ENCODE measurements at places on chromosomes 2 and 18.
A peak's percentile ranks its signal among the peaks of the same experiment; 100 is the strongest.

- DNase-seq, result no peak
These were observed 12.6 kb downstream of the CYRIA start for GRCh38 chr2:16653083-16653375.

- no peak for DNase-seq
These were observed 188.2 kb downstream of the ZFP36L2 start for GRCh38 chr2:43038034-43038695.

- DNase-seq, result no peak
These were observed 35.4 kb upstream of the ZNF532 start for GRCh38 chr18:58829263-58829662.

DNA sequence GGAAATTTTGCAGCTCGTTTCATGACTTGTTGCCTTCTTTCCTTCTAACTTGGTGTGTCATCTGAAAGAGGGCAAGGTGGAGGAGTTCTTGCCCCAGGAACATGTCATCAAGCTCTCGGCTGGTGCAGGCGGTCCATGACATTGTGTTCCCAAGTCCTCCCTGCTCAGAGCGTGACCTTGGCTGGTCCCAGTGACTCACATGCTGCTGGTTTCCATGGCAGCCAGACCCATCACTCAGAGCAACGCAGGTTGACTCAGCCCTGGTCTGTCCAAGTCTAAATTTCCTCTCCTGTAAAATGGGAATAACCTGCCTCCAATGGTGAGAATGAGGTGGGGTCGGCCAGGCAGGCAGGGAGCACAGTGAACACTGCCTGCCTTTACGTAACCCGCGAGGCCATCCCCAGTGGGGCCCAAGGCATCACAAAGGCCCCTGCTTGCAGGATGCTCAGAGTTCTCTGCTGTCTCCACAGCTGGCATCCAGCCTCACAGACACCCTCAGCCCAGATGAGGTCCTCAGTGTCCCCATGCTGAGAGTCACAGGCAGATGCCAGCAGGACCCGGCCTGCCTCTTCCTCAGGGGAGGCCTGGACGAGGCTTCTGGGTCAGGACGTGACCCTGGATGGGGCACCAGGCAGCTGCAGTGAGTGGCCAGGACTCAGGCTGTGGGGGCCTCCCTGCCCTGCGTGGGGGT, 143.7 kb downstream of the TPO start:
- peak; percentile 77 for DNase-seq

DNA sequence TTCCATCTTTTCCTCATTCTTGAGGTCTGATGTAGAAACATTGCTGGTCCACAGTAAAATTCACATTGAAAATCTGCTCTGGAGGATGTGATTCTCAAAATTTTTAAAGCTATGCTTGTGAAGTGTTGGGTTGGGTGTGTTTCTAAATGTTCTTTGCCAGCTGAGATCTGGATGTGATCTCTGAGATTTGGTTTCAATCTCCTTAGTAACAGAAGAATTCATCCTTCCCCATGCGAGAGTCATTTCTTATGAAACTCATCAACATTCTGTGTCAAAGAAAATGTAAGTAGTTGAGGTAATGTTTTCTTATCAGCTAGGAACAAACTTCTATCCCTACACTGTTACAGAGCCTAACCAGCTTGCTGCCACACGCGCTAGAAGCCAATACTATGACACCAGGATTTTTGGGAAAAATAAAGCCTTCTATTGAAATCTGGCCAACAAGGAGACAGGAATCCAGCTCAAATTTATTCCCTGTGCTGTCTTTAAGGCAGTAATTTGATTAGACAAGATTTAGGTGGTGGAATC, 134.9 kb downstream of the PTH2R start:
- DNase-seq, result no peak

DNA sequence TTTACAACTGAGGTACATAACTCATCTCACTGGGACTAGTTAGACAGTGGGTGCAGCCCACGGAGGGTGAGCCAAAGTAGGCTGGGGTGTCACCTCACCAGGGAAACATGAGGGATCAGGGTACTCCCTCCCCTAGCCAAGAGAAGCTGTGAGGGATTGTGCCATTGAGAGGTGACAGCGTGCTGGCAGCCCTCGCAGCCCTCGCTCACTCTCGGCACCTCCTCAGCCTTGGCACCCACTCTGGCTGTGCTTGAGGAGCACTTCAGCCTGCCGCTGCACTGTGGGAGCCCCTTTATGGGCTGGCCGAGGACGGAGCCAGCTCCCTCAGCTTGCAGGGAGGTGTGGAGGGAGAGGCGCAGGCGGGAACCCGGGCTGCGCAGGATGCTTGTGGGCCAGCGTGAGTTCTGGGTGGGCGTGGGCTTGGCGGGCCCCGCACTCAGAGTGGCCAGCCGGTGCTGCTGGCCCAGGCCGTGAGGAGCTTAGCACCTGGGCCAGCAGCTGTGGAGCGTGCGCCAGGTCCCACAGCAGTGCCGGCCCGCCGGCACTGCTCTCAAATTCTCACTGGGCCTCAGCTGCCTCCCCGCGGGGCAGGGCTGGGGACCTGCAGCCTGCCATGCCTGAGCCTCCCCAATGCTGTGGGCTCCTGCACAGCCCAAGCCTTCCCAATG, 44.5 kb upstream of the FAM110C start:
- DNase-seq, result no peak

- no peak for DNase-seq
These were observed 47.8 kb upstream of the NT5C1B start for GRCh38 chr2:18637196-18637595.
